ENCODE measurements at places on chromosomes 16 and 17. TPM values are rescaled to one million over a fixed set of nuclear protein-coding genes. Genes with fewer than 3 reads are reported as not detected.

The GPS1 gene
- polyA plus RNA-seq: 72.8 TPM

GRCh38 chr17:45223539-45224528 lies 2.1 kb downstream of the FMNL1 start:
- DNase-seq: no peak

DNA sequence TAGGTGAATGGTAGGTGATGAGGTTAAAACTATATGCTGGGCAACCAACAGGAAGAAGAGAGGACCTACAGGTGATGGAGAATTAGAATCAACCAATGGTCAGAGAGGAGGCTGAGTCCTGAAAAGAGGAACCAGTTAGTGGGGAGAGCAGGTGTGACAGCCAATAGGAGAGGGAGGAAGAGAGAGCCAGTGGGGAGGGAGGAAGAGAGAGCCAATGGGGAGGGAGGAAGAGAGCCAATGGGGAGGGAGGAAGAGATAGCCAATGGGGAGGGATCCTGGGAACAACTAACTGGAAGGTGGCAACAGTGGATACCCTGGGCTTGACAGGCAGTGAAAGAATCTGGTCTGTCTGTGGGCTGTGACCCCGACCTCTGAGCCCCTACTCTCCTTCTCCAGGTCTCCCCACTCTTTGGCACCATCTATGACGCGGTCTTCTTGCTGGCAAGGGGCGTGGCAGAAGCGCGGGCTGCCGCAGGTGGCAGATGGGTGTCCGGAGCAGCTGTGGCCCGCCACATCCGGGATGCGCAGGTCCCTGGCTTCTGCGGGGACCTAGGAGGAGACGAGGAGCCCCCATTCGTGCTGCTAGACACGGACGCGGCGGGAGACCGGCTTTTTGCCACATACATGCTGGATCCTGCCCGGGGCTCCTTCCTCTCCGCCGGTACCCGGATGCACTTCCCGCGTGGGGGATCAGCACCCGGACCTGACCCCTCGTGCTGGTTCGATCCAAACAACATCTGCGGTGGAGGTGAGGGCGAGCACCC lies 3.7 kb downstream of the GUCY2D start:
- no peak for DNase-seq

GRCh38 chr17:79184219-79184618 lies 109.6 kb downstream of the ENGASE start:
- DNase-seq: no peak

DNA sequence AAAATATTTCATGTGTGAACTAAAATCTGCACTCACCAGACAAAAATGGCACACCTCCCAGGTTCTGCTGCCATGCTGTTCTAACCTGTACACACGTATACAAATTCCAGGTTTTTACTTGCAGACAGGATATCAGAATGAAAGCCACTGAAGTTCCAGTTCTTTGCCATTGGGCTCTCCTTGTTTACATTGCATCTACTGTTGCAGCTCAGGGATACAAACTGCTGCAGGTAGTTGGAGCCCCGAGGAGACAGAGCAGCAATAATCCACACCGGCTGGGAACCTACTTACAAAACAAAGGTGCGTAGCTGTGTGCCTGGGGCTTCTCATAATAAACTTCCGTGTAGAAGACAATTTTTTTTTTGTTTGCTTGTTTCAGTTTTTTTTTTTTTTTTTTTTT lies 59.6 kb downstream of the HAPSTR1 start:
- no peak for DNase-seq

Data from muscle of back (tissue), 13 donors.